ENCODE measurements at places on chromosomes 7 and 10. TPM values are rescaled to one million over a fixed set of nuclear protein-coding genes. Genes with fewer than 3 reads are reported as not detected.

DNA sequence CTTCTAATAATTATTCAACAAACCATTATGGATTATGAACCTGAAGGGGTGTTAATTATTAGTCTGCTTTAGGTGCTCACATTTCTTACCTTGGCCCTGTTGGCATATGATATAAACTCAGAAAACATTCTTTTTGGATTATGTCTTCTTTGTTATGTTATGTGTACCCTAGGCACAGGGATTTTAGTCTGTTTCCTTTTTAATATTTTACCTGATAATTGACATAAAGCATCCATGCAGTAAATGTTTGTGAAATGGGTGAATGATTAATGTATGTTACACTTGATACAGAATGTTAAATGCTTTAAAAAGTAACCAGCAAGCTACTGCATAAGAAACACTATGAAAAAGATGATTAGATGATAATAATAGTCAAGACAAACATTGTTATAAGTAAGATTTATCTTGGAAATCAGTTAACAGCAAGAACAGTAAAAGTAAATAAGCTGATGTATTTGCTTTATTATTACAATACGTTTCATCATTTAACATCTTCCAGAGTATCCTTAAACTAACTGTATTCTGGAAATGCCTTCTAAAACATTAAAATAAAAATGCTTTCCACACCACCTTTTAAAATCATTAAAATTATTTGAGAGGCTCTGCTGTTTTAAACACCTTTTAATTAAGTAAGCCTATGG, 204.7 kb downstream of the RELN start:
- DNase-seq = no peak

Gene ADARB2
- total RNA-seq = 1.3 TPM

DNA sequence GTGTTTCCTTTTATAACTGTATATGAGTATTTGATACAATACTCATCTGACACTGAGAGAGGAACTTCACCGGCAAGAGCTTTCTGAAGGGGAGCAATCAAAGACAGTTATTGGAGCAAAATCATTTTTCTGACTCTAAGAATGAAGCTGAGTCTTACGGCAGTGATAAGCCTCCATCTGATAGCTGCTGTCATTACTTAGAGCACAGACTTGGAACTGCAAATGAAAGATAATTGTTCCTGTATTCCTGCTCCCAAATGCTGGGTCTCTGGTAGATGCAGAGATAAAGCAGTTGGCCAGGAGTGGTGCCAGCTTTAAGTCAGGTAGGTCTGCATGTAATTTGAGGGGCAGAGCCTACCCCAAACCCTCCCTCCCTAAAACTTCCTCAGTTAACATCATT, 2.3 kb upstream of the PALS2 start:
- DNase-seq = no peak

DNA sequence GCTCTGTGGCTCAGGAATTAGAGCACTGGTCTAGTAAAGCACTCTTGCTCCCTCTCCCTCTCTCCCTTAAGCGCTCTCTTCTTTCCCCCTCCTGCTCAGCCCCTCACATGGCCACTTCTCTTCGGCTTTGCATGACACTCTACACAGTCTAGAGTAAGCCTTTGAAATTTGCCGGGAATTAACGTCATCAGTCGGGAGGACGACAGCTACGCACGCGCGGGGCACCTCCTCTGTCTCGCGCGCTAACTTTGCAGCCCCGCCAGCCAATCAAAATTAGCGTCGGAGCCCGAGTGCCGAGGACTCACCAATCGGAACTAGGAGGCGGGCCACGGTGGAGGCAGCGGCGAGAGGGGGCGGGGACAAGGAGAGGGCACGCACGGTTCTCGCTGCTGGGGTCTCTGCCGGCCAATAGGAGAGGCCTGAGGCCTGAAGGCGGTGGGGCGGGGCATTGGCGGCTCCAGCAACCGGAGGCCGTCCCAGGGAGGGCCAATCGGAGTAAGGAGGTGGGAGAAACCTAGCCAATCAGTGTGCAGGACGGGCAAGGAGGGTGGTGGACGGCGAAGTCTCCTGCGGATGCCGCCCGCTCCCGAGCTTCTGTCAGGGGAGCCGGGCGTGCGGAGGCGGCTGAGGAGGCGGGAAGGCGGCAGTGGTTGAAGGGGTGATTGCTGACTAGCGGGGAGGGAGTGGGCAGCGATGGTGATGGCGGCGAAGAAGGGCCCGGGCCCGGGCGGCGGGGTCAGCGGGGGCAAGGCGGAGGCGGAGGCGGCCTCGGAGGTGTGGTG, at the start of gene AGFG2:
TSS of gene AGFG2 (plus strand) at position 550 of the 782 bp plus-strand sequence. CDS start at position 694, 144 bp downstream.
- DNase-seq = peak; percentile 100

Gene FANK1
- 2.5 TPM for total RNA-seq

GRCh38 chr10:75807456-75807855, 376.0 kb downstream of the LRMDA start:
- no peak for DNase-seq

Gene CFAP70
- total RNA-seq = 5.6 TPM

- DNase-seq = no peak
These were observed 175.1 kb downstream of the TNS3 start for GRCh38 chr7:47406801-47407129.

DNA sequence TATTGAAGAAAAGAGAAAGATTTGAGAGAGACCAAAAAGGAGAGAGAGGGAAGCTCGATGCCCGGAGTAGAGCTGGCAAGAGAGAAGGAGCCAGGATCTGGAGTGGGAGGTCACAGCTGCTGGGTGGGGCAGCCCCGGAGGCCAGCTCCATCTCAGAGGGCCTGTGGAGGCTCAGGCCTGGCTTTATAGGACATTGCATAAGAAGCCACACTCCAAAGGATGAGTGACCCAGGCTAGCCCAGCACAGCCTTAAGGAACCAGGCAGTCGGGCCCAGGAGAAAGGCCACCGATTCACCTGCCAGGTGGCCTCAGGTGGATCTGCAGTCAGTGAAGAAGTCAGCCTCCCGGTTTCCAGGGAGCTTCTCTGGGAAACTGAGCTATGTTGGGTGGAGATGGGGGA, 676 bp downstream of the PLAC9 start:
- DNase-seq = no peak

DNA sequence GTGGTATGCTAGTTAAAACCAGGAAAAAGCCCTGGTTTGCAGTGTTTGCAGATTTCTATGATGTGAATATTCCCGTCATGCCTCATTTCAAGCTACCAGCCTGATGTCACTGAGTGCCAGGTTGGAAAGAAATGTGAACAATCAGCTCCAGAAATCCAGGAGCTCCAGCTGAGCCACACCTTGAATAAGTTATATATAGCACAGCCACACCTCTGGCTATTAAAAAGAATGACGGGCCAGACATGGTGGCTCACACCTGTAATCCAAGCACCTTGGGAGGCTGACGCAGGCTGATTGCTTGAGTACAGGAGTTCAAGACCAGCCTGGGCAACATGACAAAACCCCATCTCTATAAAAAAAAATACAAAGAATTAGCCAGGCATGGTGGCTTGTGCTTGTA, 18.7 kb upstream of the SLF2 start:
- DNase-seq = no peak
